GM23248 (cell line): ENCODE measurements at places on chromosomes 12 and 14.

DNA sequence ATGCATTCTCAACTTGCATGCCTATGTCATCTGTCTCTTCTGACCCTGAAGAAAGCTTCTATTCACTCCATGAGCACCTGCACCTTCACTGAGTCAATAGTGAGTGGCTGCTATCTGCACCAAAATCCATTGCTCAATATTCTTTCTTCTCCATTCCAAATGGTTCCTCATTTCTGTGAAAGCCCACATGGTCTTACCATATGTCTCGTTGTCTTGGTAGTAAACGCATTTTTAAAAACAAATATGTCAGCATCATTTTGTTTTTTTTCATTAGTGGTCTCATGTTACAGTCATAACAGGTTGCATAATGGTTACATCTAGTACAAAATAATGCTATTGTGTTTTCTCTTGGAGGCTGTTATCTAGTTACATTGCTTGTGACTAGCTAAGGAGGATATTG, 106.9 kb upstream of the CPM start:
- no peak for DNase-seq

GRCh38 chr12:95164656-95165055, 52.6 kb downstream of the FGD6 start:
- peak; percentile 30 for DNase-seq

DNA sequence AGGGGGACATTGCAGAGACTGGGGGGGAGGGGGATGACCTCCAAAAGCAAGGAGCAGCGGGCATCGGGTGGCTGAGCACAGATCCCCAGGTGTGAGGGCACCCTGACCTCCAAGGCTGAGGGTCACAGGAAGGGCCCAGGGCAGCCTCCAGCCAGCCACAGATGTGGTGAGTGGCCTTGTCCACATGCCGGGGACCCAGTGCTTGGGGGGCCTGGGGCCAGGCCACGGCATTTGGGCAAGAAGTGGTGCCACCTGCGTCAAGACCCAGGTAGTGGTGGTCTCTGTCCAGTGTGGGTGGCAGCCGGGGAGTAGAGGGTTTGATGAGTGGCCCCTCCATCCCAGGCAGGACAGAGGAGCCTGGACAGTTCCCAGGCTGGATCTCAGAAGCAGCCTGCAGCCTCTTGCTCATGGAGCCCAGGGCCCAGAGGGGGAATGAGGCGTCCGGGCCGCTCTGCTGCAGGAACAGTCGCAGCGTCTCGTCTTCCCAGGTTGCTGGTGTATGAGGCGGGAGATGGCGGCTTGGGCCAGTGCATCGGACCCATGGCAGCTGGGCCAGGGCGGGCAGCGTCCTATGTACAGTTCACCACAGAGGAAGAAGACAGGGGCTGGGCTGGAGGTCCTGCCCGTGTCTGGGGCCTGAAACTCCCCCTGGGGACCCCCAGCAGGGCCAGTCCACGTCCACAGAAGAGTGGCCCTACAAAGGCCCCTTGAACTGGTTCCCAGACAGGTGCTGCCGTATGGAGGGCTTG, 33.5 kb downstream of the CCNK start:
- DNase-seq = no peak

- no peak for DNase-seq
Measured at GRCh38 chr12:93880853-93881522, 203.8 kb downstream of the CRADD start.

- peak; percentile 86 for DNase-seq
Measured at GRCh38 chr14:102776761-102777710, at the start of gene TRAF3. Gene TRAF3, plus strand, starts transcription at chr14:102777449. Its CDS starts 92,753 bp downstream, at chr14:102870202.

DNA sequence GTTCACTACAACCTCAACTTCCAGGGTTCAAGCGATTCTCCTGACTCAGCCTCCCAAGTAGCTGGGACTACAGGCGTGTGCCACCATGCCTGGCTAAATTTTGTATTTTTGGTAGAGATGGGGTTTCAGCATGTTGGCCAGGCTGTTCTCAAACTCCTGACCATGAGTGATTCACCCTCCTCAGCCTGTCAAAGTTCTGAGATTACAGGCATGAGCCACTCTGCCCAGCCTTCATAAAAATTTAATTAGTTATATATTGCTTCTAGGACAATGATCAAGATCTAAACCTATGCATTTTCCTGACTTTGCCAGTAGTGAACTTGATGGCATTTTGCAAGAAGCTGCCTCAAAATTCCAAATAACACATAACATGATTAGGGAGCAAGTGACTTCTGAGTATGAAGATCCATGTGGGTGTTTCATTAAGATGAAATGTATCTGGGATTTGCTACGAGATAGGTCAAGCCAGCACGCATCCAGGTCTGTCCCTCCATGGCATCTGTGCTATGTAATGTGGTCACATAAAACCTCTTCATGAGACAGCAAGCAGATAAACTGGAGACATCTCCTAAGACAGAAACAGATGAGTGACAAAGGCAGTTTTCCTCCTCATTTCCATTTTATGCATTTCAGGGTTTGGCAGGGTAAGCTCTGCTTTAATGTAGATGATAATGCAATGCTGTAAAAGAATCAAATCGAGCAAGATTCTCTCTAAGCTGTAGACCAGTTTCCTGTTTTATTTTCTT, 319.4 kb upstream of the ATP2B1 start:
- peak; percentile 5 for DNase-seq

- no peak for DNase-seq
Measured at GRCh38 chr12:7981446-7981845, 45.5 kb upstream of the SLC2A3 start.

DNA sequence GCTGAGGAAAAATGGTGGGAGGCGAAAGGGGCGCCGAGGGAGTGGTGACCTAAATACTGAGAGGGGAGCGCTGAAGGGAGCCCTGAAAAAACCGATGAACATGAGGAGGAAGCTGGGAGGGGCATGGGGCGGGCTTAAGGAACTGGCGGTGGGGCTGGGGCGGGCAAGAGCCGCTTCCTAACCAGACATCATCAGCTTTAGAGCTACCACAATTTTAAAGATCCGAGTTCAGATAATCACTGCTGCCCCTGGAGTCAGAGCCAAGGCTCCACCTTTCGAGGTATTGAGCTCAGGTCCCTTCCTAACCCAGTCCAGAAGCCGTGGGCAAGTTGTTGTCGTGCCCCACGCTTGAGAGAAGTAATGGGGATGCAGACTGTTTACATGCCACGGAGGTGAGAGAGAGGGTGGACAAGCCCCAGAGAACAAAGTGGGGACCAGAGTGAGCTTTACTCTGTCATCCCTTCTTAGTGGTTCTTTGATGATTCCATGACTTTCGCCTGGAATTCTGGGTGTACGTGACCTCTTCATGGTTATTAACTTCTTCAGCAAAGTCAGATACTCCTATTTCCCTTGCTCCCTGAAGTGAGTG, 393 bp downstream of the ORMDL2 start:
- DNase-seq = peak; percentile 82

GRCh38 chr12:102468261-102468915, 12.0 kb downstream of the IGF1 start:
- no peak for DNase-seq

DNA sequence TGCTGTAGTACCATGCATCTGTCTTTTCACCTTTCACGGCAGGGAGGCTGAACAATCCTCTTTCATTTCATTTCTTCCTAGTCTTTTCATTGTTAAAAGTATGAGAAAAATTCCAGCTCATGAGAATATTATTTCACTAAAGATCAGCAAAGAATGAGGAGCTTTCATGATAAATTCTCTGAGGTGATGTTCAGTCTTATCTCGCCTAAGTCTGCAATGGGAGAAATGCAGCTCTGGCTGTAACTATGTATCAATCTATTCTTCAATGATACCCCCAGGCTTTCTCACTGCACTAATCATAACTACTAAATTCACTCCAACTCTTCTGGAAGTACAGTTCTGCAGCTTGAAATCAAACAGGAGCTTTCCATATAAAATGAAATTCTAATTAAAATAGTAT, 15.7 kb downstream of the FOXG1 start:
- no peak for DNase-seq

DNA sequence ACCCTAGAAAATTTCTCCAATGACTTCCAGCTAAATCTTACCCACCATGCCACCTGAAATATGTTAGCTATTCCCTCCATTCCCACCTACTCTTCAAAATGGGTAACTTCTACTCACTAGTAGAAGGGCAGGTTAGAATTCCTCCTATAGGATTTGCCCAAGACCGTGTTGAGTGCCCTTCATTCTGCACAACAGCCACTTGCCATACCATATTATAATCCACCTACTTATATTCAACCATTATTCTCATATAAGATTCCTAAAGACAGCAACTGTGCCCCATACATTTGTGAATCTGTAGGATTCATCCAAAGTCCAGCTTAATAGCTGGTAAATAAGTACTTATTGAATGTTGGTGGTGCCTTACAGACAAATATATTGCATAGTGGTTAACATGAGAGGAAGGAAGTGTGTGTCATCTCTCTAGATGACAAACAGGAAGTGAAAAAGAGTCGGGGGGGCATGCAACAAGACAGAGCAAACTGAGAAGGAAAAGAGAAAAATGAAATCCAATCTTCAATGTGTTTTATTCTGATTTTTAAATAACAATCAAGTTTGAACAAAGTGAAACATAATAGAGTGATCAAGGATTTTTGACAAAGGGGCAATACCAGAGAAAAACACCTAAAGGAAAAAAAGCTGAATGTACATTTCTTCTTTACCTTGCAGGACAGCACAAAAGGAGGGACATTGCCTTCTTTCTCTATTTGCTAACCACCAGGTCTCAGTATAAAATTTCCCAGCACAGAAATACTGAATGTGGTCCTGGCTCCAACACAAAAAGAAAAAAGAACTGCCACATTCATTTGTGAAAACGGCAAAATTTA, 389.3 kb upstream of the USP15 start:
- no peak for DNase-seq

DNA sequence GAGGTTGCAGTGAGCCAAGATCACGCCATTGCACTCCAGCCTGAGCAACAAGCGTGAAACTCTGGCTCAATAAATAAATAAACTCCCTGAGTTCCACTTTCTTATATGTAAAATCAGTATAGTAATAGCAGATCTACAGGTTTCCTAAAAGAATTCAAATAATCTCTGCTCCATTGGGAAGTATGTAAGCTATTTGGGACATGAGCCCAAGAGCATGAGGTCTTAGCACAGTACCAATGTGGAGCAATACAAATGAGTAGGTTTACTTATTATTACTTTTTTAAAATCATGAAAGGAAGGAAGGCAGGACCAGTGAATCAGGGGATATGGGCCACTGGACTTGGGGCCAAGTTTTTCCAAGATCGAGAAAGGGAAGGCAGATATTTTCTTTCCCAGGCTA, 216.9 kb upstream of the DIO2 start:
- peak; percentile 29 for DNase-seq

DNA sequence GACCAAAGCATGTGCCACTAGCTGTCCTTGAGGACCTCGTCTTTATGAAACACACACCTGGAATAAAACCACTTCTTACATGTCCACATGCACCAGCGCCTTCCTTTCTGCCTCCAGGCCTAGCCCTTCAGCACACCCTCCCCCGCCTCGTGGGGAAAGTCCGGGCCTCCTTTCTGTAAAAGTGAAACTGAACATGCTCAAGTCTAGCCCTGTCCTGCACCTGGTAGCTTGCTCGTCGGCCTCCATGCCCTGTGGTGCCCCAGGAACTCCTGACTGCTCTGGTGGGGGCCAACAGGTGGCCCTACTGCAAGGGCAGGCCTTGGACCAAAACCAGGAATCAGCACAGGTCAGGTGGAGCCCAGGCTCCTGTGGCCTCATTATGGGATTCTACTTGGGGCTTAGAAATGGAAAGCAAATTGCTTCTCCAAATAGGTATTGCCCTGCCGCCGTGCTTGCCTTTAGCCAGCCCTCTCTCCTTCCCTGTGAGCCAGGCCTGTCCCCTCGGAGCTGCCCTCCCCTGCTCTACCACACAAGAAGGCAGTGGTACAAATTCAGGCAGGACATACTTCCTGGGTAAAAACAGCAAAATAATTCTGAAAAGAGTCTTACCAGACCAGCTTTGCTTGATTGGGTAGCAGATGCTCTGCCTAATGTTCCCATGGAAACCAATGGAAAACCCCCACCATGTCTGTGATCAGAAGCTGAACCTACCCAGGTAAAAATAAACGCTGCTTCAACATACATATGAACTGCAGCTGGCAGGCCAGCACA, 43.5 kb downstream of the ERH start:
- no peak for DNase-seq

GRCh38 chr12:122238861-122239260, 13.0 kb upstream of the DIABLO start:
- DNase-seq = no peak
